ENCODE measurements at places on chromosomes 4 and X. TPM values are rescaled to one million over a fixed set of nuclear protein-coding genes. Genes with fewer than 3 reads are reported as not detected.

- no peak for DNase-seq
These were observed 143.0 kb upstream of the PLAC1 start for GRCh38 chrX:134801267-134801666.

DNA sequence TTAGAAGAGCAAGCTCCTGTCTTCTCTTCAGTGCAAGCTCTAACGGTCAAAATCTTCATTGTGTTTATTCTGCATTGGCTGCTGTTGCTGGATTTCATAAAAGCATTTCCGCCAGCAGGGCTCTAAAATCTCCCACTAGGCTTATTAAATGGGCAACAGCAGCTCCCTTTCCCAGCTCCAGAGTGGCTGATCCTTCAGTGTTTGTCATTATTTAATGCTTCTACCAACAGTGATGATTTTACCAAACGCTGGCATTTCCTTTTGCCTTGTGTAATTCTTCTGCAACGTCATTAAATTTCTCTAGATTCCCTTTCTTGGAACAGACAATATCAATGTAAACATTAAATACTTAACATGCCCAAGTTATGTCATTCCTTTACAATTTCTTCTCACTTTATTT, 20.1 kb downstream of the SLC7A11 start:
- DNase-seq: no peak

DNA sequence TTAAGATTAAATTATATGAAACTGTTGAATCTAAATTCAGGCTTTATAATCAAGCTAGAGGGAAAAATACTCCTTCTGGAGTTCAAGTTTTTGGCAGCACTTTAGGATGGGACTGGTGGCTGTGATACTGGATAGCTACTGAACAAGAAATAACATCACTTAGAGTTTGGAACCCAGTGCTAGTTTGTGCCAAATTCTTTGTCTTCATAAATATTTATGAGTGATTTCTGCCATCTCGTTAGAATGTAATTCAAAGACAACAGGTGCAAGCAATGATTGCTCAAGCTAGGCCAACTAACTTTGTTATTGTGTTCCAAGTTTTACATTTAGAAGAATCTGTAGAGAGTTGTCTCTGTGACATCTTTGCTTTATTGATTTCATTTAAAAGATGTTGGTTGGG, 417.9 kb downstream of the FAT4 start:
- DNase-seq: no peak

GRCh38 chrX:41085878-41086626, 807 bp downstream of the USP9X start:
- peak; percentile 83 for DNase-seq

DNA sequence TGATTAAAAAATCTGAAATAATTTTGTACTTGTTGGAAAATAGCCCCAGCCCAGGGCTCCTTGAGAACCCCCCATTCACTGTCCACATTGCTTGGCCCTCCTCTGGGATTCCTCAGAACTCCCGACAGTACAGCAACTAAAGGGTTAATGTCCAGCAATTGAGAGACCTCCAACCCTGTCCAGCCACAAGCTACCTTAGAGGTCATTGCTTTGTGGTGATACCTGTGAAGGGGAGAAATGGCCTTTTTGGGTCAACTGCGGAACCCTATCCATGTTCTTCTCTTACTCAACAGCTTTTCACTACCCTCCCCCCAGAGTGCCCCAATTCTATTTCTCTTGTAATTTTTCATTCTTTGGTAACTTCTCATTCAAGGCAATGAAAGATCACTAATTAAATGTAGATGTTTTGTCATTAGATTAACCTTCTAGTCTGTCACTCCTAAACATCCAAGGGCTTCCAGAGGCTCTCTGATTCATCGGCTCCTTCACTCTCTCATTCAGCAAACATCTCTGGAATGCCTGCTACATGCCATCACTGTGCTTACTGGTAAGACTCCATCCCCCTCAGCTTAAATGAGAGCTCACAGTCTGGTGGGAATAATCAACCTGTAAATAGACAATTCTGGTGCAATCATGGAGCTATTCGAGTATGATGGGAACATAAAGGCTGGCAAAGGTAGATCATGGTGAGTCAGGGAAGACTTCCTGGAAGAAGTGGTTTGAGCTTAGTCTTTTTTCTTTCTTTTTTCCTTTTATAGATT, 241.4 kb upstream of the PGRMC2 start:
- no peak for DNase-seq

DNA sequence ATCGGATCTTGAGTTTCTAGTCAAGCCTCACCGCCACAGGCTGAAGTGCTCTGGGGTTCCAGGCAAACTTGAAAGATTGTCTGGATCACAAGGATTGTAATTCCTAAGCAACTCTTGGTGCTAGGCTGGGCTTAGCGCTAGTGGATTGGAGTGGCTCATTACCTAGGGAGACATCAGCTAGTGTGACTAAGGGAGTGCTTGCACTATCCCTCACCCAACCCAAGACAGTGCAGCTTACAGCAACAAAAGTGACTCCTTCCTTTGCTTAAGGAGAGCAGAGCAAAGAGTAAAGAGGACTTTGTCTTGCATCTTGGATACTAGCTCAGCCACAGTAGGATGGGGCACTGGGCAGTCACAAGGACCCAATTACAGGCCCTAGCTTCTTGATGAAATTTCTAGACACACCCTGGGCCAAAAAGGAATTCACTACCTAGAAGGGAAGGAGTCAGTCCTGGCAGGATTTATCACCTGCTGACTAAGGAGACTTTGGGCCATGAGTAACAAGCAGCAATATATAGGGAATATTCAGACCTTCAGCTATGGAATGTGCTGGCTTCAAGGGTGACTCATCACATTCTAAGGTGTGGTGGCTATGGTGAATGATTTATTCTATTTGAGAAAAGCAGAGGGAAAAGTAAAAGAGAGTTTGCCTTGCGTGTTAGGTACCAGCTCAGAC, 1212.4 kb downstream of the PCDH18 start:
- no peak for DNase-seq

DNA sequence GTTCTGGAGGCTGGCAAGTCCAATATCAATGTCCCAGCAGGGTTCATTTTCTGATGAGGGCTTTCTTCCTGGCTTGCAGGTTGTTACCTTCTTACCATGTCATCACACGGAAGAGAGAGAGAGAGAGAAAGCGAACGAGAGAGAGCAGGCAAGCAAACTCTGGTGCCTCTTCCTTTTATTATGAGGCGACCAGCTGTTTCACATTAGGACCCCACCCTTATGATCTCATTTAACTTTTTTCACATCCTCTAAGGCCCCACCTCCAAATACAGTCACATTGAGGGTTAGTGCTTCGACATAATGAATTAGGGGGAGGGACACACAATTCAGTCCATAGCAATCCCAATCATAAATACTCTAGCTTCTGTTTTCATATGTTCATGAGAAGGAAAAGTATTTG, 10.6 kb upstream of the GPR174 start:
- no peak for DNase-seq

DNA sequence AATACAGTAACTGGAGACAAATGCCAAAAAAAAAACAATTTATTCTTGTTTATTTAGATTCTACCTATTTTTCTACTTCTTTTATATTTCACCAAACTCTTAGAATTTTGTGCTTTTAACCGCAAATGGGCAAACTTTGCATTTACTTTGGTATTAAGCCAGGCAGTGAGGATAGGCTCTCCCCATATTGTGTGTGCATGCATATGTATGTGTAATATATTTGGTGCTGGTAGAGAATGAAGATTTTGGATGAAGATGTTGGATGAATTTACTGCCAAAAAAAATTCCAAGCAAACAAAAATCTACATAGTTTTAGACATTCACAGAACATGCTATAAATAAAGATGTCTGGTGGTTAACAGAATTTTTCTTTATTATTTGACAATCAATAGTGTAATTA, 30.3 kb downstream of the GALNTL6 start:
- DNase-seq: no peak

AKAP14 gene
- polyA plus RNA-seq: 0.81 TPM

SPACA5 gene
- polyA plus RNA-seq: 0.48 TPM

SOD3 gene
- 18.4 TPM for polyA plus RNA-seq

H2BW2 gene
- polyA plus RNA-seq: 1.3 TPM

EREG gene
- polyA plus RNA-seq: 0.20 TPM
